Stimulated activated CD4-positive, alpha-beta T cell treated with anti-CD3 and anti-CD28 coated beads, Interleukin-2, amount 100 ng/mL, for 24 hours (primary cell): ENCODE measurements at places on chromosomes 2 and 18.

GRCh38 chr2:235293061-235293460 lies 200.8 kb upstream of the AGAP1 start:
- DNase-seq = no peak

DNA sequence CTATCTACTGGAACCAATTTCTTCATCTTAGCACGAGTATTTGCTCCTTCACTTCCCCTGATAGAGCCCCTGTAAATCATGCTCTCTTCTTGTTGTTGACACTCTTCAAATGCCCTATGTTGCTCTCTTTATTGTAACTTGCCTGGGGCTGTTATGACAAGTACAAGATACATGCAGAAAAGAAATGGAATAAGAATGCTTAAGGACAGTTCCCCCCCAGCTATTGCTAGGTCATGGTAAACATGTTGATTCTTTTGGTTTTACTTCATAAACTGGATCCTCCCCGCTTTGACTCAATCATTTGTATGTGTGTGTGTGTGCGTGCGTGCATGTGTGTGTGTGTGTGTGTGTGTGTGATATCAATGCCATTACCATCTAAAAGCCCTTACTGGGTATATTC lies 368.5 kb upstream of the CNTNAP5 start:
- no peak for DNase-seq

DNA sequence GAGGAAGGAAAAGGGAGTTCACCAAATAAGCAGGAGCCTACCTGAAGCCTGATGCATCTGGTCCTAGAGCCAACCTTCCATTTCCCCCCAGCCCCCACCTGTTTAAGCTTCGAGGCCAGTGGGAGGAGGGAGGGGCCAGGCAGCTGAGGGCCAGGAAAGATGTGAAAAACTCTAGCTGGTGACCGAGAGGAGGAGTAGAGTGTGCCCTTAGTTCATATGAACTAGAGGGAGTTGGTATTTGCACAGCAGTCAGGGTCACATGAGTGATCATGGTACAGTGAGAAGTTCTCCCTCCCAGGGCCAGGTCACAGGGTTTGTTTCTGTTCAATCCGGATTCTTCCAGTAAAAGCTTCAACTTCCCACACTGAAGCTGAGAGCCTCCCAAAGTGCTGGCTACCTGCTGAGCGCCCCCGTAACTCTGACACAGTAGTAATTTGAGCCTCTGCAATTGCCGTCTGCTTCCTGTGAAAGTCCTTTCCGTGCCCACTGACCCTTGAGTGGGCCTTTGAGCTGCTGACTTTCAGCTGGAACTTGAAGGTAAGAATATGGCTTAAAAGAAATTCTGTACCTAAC lies at the start of gene SULT1C2:
Gene SULT1C2 (plus strand): TSS at position 362 of the 573 bp plus-strand sequence. CDS start 4,773 bp downstream, outside the sequence.
- DNase-seq = no peak

GRCh38 chr18:48295586-48296311 lies 113.4 kb downstream of the ZBTB7C start:
- peak; percentile 4 for DNase-seq

GRCh38 chr18:24757134-24757533 lies 296.7 kb downstream of the HRH4 start:
- no peak for DNase-seq

GRCh38 chr18:8928847-8929780 lies 173.4 kb upstream of the NDUFV2 start:
- no peak for DNase-seq

GRCh38 chr2:21658269-21658668 lies 534.5 kb downstream of the TDRD15 start:
- DNase-seq = no peak

DNA sequence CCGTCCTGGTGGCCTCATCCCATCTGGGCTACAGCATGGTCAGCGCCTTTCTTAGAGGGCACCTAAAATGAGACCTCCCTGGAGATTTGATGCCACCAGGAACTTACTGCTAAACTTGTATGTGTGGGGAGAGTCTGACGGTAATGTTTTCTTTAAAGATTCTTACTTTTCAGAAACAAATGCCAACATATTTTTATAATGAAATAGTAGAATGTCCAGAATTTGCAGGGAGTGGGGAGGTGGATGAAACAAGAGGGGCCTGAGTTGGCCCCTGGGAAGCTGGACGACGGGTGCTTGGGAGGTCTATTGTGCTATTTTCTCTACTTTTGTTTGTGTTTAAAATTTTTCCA lies 118.8 kb upstream of the CTDP1 start:
- DNase-seq = no peak

GRCh38 chr2:42752816-42753813 lies 10.8 kb downstream of the OXER1 start:
- no peak for DNase-seq

DNA sequence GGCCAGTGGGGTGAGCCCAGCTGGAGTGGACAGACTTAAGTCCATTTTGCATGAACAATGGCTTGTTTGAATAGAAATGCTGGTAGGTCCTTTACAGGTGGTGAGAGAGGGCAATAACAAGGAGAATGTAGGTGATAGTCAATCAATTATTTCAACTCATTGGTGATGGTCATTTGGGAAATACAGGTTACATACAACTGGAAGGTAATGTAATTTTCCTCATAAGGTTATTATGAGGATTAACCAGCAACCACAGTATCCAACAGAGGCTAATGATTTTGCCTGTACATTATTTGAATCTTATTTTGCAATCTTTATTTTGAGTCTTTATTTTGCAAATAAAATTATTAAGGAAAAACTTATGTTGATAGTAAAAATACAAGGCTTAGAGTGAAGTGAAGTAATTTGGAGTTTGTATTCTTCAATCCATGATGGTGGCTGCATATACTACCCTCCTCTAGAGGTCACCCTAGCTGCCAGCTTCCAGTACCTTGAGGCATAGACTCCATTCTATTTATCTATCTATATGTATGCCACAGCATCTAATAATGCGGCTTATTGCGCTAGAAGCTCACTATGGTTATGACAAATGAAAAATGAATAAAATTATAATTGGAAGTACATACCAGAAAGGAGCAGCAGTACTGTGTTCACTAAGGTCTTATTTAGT lies 20.5 kb upstream of the HNMT start:
- no peak for DNase-seq

DNA sequence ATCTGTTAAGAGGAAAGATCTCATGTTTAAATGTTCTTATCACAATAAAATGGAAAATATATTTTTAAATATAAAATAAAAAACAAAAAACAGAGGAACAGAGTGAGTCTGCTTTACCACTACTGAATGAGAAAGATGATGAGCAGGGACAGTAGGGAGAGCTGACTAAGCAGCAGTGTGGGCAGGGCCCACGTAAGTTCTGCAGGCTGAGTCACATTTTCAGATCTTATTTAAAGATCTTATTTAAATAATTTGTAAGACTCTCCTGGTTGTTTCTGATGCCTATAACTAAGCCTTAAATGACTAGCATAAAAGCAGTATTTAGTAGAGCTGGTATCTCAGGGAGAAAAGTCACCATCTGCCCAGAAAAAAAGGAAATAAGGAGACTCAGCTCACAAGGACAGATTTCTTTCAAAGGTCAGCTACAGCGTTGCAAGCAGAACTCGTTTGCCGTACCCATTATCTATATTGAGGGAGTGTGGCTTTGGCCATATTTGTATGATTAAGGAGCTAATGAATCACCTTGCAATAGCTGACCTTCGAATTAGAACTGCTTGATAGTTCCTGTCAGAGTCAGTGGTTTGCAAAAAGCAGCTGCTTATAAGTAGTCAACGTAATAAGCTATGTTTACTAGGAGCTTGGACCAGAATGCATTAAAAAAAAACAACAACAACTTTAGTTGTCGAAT lies 322.1 kb upstream of the CHAC2 start:
- peak; percentile 5 for DNase-seq

DNA sequence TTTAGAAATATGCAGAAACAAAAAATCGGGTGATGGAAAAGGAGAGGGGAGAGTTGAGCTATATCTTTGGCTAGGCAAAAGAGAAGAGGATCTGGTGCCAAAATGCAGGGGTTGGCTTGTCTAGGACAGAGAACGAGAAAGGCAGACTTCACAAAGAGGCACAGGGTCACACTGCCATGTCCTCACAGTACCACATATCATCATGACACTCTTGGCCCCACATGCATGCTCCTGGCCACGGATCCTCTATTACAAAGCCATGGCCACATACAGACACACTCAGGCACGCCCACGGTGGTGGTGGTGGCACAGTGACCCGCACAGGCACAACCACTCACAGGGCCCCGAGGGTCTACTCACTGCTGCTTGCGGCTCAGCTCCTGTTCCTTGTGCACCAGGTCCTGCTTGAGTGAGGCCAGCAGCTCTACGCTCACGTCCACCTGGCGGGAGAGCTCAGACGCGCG lies 15.9 kb downstream of the FBXO41 start:
- DNase-seq = no peak

DNA sequence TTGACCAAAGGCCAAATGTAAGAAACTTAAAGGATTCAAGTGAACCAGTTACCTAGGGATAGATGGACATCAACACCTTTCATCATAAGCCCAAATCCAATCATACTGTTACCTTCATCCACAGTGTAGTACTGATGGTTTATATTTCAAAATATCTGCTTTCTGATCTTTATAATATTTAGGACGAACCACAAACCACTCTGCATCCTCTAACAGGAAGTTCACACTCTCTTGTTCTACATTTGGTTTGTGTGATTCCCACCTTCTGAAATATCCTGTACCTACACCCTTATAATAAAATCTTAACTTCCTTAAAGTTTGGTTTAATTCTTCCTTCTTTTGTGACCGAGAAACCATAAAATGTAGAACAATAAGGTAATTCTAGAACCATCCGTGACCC lies 535.7 kb upstream of the CHAC2 start:
- DNase-seq = no peak

- no peak for DNase-seq
Measured at GRCh38 chr2:100821255-100821910, 1.4 kb downstream of the NPAS2 start.

DNA sequence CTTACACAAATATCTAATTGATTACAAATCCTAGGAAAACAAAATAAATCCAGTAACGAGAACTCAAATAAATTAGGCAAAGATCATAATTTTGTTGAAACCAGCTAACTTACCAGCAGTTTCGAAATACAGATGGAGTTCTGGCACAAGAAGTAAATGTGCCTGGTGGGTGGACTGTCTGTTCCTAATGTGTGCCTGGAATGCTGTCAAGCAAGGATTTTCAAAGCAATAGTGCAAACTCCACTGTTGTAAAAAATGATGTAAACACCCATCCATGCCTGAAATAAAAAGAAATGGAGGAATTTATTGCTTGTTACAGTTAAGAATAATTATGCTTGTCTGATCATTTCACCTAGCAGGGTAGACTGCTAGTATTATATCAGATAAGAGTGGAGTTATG lies 423.9 kb upstream of the MAP2 start:
- no peak for DNase-seq

- no peak for DNase-seq
Measured at GRCh38 chr2:200705305-200706041, 106.2 kb upstream of the BZW1 start.

GRCh38 chr2:75587954-75588587 lies 27.3 kb upstream of the EVA1A start:
- no peak for DNase-seq

- no peak for DNase-seq
Measured at GRCh38 chr2:176536439-176537133, 267.3 kb downstream of the MTX2 start.

DNA sequence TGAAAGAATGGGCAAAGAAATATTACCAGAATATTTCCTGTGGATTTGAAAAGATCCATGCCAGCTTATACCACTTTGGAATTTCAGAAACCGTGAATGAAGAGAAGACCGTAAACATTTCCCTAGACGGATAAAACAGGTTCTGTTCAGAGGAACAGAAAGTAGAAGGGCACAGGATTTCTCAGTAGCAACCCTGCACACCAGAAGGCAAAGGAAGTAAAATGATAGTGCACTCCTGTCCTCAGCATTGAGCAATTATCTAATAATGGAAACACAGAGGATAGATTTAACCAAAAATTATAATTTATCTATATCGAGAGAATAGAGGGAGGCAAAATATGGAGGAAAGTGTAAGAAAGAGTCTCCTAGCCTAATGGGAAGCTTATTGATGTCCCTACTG lies 87.0 kb upstream of the ITGA6 start:
- DNase-seq = no peak

DNA sequence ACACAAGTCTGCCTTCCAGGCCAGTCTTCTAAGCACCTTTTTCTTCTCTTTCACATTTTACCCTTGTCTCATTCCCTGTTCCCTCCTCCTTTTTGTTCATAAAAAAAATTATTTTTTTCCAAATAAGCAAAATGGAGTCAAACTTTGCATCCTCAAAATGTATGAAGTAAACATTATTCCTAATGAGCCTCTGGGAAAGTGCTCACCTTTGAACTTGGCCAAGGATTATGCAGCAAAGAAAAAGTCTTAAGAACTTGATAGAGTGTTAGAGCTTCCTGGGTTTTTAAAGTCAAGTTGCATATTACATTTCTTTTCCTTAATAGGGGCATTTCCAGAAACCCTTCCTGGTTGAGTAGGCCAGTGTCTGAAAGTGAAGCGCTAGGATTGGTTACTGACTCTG lies 31.6 kb downstream of the EPAS1 start:
- DNase-seq = no peak

DNA sequence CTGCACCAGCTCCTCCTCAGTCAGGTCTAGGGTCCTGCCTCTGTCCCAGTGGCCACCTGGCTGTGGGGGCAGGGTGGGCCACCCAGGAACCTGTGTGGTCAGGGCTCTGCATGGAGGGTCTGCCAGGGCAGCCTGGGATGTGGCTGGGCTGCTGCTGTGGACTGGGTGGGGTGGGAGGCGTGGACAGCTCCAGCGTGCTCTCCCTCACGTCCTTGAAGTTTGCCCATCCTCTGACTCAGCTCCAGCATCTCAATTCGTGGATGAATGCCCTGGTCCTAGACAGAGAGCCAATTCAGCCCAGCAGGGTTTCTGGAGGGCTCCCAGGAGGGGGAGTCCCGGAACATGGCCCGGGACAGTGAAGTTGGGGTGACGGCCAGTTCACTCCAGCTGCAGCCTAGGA lies 64.3 kb upstream of the EPAS1 start:
- no peak for DNase-seq

DNA sequence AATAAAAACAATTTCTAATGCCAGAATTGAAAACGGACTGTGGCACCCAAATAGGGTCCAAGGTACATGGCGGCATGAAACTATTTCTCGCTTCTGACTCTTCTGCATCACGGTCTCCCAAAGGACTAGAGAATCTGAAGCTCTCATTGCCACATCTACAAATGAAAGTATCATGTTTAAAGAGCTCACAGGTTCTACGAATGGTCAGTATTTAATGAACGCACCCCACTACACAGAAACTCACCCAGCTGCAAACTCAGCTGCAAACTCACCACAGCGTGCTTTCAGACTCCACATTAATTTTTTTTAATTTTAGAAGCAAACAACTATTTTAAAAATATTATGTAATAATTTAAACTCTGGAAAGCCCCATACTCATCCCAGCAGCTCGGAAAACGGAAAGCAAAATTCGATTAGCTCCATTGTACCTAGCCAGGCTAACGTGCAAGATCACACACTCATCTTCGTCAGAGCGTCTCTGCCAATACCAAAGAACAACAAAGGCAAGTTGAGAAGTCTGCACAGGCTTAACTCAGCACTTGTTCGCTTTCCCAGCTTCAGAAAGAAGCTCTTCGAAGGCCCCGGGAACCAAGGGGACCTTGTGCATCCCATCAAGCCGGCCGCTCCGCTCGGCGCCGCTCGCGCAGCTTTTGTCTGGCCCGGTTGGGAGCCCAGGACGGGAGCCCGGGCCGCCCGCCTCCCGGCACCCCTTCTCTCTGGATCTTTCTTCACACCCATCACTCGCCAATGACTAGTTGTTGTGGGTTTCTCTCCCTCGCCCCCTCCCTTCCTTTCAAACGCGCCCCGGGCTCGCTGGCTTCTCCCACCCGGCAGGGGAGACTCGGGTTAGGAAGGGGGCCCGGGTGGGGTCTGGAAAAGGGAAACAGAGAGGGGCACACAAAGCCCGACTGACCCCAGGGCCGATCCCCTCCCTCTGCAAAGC lies 785 bp downstream of the CLASP1 start:
- peak; percentile 53 for DNase-seq
